ENCODE measurements at places on chromosomes 4 and X. TPM values are rescaled to one million over a fixed set of nuclear protein-coding genes. Genes with fewer than 3 reads are reported as not detected.

The ZNF182 gene
- 3.2 TPM for total RNA-seq

The BCLAF3 gene
- total RNA-seq, result 7.7 TPM

The FGA gene
- not detected for total RNA-seq

The PLP1 gene
- 7.0 TPM for total RNA-seq

The GABRG1 gene
- total RNA-seq, result not detected

DNA sequence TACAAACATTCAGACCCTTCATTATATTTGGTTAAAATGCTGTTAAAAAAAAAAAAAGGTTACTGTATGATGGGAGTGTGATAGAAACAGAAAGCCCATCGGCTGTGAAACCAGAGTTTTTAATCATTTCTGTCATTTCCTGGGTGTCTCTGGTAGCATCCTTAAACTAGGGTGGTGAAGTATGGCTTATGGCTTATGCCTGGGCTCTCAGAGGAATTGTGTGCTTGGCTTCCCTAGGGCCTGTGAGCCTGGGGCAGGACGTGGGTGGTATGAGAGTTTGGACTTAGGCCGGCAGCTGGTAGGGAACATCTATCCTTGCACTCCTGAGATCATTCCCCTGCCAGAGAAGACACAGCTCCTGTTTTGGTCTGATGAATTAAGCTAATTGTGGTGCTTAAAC is 52.2 kb downstream of the DCUN1D4 start:
- no peak overlapping the region for H3K4me3 ChIP-seq
- peaks cover 39% of the 10 kb centered on the region for H3K4me1 ChIP-seq
- peaks cover 45% of the 10 kb centered on the region for H3K36me3 ChIP-seq

GRCh38 chrX:106484233-106484632 is 127.5 kb upstream of the RADX start:
- H3K36me3 ChIP-seq, result no peaks in the 10 kb centered on the region
- H3K4me1 ChIP-seq, result no peaks in the 10 kb centered on the region

DNA sequence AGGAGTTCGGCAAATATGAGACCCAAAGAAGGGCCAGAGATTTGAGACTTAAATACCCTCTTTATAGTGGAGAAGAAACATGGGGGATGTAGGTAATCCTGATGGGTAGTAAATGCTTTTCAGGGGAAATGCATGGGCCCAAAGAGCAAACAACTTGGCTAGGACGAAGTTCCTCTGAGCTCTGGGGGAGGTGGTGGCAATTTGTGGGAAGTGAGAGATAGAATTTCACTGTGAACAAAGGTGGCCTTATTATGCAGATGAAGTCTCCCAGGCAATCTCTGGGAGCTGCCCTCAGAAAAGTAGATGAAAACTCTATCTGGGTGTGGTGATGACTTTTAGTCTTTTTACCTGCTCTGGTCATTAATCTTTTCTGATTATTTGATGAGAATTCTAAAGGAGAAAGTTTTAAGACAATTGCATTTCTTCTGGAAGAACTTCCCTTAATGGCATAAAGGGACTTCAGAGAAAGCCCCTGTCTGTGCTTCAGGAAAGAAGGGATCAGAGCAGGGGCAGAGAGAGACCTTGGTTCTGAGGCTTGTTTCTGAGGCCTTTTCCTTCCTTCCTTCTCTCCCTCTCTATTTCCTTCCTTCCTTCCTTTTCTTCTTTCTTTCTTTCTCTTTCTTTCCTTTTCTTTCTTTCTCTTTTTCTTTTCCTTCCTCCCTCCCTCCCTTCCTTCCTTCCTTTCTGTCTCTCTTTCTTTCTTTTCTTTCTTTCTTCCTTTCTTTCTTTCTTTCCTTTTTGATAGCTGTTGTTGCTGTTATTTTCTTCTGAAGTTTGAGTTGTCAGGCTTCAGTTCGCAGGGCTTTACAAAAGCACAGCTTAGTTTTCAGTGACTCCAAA is 37.5 kb upstream of the MAOA start:
- H3K36me3 ChIP-seq, result no peaks in the 10 kb centered on the region
- H3K27me3 ChIP-seq, result no peaks in the 10 kb centered on the region
- H3K27ac ChIP-seq, result no peak overlapping the region
